Midbrain (tissue), 1 donor: ENCODE measurements at places on chromosomes 13 and 19.

DNA sequence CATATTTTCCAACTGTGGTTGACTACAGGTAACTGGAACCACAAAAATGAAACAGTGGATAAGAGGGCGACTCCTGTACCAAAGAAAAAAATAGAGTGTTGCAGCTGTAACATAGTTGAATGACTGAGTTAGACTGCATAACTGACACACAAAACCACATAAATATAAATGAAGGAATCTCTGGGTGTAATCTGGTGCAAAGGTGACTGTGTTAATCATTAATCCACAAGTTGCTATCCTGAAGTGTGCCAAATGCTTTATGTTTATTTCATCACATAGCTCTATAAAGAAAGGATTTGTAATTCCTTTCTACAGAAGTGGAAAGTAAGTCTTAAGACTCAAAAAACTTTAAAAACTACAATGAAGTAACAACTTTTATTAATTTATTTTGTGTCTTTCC lies 6.0 kb upstream of the GJB2 start:
- no peak for DNase-seq

GRCh38 chr19:45087531-45087930 lies 5.4 kb upstream of the PPP1R37 start:
- DNase-seq: no peak

DNA sequence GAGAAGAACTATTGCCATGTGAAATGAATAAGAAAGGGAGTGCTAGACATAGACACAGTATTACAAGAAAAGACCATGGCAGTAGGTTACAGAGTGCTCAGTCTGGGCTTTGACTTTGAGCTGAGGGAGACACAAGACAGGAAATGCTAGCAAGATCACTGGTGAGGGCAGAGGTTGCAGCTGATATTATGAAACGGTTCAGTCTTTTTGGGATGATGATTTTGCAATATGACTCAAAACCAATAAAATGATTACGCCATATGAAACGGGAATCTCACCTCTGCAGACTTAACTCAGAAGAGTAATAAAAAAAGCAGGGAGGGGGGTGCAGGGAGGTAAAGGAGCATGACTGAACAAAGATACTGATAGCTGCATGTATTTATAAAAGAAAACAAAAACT lies 123.1 kb downstream of the RBM26 start:
- no peak for DNase-seq

DNA sequence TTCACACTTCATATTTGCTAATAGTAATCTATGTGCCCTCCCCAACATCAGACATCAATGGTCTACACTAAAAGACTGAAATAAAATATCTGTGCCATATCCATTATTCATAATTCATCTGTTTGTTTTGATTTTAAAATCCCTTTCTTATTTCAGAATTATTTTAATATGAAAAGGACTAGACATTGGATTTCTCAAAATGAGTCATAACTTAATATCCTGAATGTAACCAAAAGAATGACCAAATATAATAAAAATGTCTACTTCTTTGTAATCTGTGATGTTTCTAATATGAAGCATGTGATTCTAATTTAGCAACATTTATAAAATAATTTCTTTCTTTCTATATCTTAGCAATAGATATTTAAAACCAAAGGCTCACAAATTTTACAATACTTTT lies 64.9 kb downstream of the MZT1 start:
- no peak for DNase-seq

DNA sequence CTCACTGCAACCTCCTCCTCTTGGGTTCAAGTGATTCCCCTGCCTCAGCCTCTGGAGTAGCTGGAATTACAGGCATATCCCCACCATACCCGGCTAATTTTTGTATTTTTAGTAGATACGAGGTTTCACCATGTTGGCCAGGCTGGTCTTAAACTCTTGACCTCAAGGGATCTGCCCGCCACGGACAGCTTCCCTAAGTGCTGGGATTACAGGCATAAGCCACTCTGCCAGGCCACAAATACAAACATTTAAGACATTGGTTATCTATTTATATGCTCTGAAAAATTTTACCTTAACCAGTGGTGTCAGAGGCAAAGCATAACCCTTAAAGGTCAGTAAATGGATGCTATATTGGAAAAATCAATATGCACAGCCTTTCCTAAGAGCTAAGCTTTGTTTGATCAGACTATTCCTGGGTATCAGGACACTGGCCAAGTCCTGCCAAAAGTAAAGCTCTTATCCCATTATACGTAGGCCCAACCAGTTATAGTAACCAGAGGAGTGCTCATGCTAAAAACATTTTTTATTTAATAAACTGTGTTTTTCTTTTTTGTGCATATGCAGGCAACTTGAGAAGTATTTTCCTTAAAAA lies 56.4 kb upstream of the STARD13 start:
- no peak for DNase-seq

- no peak for DNase-seq
Observed at GRCh38 chr13:98050041-98050466, 92.8 kb upstream of the FARP1 start.

- DNase-seq: peak; percentile 19
Observed at GRCh38 chr19:6061376-6062130, 48.7 kb downstream of the RFX2 start.

GRCh38 chr19:36120092-36120983 lies 5.1 kb downstream of the TBCB start:
- DNase-seq: no peak

- DNase-seq: no peak
Observed at GRCh38 chr13:49315036-49315565, 67.4 kb downstream of the CDADC1 start.

- DNase-seq: no peak
Observed at GRCh38 chr13:73110814-73111213, 52.0 kb downstream of the KLF5 start.

DNA sequence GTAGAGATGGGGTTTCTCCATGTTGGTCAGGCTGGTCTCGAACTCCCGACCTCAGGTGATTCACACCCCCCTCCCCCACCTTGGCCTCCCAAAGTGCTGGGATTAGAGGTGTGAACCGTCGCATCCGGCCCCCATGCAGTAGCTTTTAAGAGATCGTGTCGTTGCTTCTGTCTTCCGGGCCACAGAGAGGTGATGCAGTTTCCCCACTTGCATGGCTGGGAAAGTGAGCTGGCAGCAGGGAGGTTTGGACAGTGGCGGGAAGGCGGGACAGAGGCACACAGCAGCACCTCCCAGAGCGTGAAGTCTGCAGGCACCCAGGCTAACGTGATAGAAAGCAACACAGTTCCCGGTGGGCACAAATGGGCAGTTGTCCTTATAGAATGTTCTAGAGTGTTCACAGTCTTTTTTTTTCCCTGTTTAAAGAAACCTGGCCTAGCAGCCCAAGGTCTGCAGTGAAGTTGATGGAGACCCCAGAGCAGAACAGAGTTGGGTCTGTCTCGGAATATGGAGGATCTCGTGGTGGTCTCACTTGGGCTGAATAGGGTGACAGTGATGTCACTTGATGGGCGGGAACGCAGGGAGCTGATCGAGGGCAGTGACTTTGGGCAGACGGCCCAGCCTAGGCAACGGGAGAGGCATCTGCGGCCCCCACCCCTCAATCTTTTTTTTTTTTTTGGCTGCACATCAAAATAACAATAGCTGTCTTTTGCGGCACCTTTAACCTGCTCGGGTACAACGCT lies 4.9 kb downstream of the UHRF1 start:
- DNase-seq: no peak

- no peak for DNase-seq
Observed at GRCh38 chr13:23567906-23568460, 2.2 kb upstream of the TNFRSF19 start.

DNA sequence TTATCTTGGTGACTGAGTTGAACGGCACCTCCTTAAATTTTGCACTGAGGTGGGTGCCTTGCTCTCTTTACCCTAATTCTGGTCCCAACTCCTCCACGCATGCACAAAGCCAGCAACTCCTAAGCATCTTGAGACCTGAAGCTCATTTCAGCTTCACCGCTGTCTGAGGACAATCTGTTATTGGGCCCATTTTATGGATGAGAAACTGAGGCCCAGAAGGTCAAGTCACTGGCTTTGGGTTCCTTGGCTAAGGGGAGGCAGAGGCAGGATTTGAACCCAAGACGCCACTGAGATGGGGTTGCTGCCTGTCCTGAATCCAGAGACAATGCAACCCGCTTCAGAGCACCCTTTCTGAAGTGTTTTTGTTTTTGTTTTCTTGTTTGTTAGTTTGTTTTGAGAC lies 22.7 kb downstream of the TINCR start:
- DNase-seq: no peak

GRCh38 chr19:41590936-41591335 lies 15.0 kb downstream of the CEACAM21 start:
- DNase-seq: no peak

- DNase-seq: no peak
Observed at GRCh38 chr19:8573316-8573715, 3.9 kb downstream of the MYO1F start.

GRCh38 chr13:40595693-40596092 lies 70.7 kb downstream of the FOXO1 start:
- no peak for DNase-seq

- DNase-seq: no peak
Observed at GRCh38 chr13:99416411-99417121, 84.7 kb upstream of the TM9SF2 start.

- DNase-seq: no peak
Observed at GRCh38 chr19:19224852-19225494, 13.2 kb downstream of the NCAN start.

DNA sequence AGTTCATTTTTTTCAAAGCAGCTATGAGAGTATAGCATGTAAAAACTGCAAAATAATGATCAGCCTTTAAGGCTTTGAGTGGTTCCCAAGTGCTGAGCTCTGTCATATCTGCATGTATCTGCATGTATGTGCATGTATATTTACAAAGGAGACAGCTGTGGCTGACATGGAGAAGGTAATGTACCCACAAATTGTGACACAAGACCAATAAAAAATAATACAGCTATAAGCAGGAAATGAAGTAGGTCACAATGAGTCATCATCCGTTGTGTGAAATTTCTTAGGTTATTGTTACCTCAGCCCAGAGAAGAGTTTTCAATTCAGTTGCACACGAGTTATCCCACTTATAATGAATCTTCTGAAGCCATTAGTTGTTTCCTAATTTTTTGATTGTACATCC lies 60.9 kb upstream of the MED4 start:
- DNase-seq: no peak

- no peak for DNase-seq
Observed at GRCh38 chr13:98440390-98441055, 136.4 kb downstream of the STK24 start.

GRCh38 chr13:24709186-24709913 lies 29.1 kb downstream of the ATP12A start:
- DNase-seq: no peak

- no peak for DNase-seq
Observed at GRCh38 chr19:31385744-31386143, 36.5 kb upstream of the TSHZ3 start.

DNA sequence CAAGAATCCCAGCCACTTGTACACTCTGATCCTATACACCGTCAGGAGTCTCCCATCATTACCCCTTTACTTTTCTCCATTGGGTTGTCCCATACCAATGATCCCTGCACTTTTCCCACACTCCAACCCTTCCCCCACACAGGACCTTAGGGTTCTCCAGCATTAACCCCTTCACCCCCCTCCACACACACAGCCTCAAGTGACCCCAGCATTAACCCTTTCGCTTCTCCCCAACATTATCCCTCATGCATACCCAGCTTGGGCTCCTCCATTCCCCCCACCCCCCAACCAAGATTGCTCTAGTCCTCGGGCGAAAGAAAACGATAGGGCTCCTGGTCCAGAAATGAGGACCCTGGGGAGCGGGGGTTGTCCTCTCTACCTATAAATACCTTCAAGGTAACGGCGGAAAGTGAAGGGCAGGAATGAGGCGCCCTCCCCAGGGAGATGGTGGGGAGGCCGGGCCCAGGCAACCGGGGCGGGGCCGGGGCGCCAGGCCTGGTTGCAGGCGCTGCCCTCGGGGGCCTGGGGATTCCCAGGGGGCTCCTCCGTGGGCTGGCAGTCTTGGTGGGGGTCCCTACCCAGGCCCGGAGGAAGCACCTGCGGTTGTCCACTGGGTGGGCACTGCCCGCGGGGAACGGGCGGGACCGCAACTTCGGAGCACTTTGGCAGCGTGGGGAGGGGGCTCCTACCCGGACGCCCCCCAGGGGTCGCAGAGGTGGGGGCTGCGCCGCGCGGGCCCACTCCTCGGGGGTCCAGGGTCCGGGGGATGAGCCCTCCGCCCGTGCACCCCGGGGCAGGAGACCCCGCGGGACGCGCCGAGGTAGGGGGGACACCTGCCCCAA lies 757 bp downstream of the WIZ start:
- no peak for DNase-seq

- DNase-seq: no peak
Observed at GRCh38 chr19:33840783-33841182, 44.1 kb downstream of the KCTD15 start.

GRCh38 chr13:53045189-53045588 lies 16.6 kb downstream of the OLFM4 start:
- no peak for DNase-seq

- no peak for DNase-seq
Observed at GRCh38 chr13:112104881-112105234, 37.9 kb downstream of the SOX1 start.

- DNase-seq: no peak
Observed at GRCh38 chr19:29855741-29856500, 44.1 kb downstream of the CCNE1 start.

DNA sequence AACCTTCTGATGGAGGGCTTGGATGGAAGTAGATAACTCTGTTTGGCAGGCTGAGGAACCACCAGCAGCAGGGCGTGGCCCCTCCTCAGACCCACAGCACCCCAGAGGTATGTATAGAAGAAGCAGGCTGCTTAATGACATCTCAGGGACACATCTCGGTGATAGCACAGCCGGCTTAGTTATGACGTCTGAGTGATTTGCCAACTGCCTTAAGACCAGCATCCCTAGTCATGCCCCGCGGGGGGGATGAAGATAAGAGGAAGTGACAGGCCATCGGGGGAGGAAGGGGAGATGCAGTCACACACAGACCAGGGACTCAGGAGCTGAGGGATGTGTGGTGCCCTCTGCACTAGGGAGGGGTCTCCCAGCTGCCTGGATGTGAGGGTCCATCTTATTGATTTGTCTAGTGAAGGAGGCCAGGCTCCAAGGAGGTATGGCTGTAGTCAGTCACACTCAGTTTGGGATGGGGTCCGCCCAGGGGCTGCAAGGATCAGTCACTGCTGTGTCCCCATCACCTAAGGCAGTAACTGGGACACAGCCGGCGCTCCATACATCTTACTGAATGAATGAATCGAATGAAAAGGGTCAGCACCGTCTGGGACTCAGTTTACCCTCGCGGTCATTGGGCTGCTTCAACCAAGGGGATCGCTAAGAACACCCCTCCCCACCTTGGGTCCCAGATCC lies 19.2 kb upstream of the ERCC1 start:
- DNase-seq: no peak
